ENCODE measurements at places on chromosomes 2 and 18.

GRCh38 chr18:21678859-21679258, 25.7 kb downstream of the ABHD3 start:
- DNase-seq, result no peak

DNA sequence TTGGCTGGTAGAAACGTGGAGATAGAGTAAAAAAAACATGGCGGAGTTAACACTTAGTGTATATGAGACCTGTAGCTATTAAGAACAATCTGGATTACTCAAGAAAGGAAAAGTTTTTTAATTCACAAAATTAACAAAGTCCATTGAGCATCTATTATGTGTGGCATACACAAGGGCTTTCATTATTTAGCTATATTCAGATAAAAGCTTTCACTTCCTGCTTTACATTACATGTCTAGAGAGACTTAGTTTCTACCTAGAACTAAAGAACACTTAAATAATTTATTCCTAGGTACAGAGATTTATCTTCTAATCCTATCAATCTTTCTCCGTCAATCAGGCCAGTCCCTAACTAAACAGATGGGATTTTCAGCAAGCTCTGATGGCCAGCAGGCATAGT, 196.0 kb upstream of the SLC39A10 start:
- no peak for DNase-seq

- no peak for DNase-seq
Observed at GRCh38 chr18:23529604-23530003, 26.3 kb downstream of the RMC1 start.

GRCh38 chr2:10918661-10919409, 7.1 kb downstream of the KCNF1 start:
- DNase-seq, result no peak

DNA sequence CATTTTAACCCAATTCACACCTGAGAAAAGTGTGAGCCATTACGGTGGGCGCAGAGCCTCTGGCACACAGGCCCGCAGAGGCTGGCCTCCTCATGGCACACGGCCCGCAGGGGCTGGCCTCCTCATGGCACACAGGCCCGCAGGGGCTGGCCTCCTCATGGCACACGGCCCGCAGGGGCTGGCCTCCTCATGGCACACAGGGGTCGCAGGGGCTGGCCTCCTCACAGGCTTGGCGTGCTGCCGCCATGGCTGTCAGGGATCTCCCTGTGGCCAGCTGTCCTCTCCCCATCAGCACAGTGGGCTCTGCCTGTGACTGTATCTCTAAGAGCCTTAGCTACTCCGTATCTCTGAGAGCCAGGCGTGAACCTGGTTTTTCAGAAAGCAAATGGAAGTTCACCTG, 24.6 kb downstream of the ANO7 start:
- peak; percentile 62 for DNase-seq

DNA sequence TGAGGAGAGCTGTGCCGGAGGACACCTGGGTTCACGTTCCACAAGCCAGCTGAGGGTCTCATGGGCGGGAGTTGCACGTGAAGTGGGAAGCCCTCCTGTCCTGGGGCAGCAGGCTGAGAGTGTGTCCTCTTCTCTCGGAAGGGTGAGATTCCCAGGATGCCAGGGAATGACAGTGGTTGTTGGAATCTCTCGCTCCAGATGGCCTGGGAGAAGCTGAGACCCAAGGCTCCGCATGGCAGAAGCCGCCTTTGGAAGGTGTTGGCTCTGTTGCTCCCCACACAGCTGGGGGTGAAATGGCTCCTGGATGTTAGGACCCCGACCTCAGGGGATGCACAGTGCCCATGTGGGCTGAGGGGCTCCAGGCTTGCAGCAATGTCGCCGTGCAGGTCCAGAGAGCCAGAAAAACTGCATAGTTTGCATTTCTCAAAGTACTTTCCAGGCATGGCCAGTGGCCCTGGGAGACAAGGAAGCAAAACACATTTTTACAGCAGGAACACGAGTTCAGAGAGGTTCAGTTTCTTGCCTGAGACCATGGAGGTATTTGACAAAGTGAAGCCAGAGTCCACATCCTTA, 153.4 kb downstream of the TMEM18 start:
- DNase-seq, result no peak

GRCh38 chr18:45874491-45875184, 49.2 kb downstream of the SIGLEC15 start:
- no peak for DNase-seq

DNA sequence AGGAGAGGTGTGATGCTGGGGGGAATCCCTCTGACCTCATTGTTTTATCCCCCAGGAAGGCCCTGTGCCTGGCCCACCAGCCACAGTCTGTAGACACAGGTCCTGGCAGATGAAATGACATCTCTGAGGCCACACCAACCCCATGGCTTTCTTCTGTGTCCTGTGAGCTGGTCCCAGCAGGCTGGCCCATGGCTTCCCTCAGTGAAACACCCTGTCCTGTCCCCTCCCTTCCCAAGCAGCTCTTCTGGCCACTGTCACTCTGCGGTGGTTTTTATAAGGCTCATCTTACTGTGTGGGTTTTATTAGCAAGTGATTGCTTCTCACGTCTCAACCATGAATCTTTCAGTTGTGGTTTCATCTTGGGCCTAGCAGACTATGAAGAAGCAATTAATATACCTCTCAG, 102.8 kb upstream of the STPG4 start:
- no peak for DNase-seq

DNA sequence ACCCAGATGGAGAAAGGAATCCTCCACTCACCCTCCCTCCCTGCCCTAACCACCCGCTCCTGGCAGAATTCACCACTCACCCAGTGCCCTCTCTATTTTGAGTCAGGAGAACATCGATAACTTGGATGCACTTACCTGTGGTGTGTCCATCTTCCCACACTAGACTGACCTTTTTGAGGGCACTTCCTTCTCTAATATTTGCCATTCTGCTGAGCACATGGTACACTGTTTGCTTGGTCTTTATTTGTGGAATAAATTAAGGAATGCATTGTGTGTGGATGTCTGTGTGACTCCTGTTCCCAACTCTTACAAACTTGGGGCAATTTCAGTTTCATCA, 133.7 kb downstream of the ACKR3 start:
- DNase-seq, result no peak

DNA sequence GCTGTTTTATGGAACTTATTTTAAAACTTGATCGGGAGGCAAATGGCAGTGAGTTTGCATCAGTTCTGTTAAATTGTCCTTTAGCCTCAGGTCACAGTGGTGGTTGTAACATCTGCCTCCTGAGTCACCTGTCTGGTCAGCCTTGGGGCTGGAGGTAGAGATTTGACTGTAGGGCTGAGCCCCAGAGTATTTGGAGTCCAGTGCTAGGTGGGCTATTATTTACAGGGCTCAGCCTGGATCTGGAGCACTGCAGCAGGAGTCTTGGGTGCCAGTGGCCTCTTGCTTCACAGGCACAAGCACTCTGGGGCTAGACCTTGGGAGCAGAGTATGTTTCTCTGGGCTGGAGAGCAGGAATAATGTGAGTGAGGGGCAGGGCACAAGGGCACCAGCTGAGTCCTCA, 32.8 kb downstream of the TCF7L1 start:
- no peak for DNase-seq

GRCh38 chr2:215357660-215358059, 45.8 kb downstream of the ATIC start:
- DNase-seq, result no peak

- DNase-seq, result no peak
Observed at GRCh38 chr18:5817816-5818215, 77.5 kb downstream of the TMEM200C start.

- no peak for DNase-seq
Observed at GRCh38 chr18:10477863-10478260, 23.4 kb downstream of the APCDD1 start.

Data from tongue (tissue), 3 donors.